ENCODE measurements at places on chromosomes 2 and 18.

- no peak for DNase-seq
These were observed 75.4 kb upstream of the TANC1 start for GRCh38 chr2:158893026-158893425.

- peak; percentile 24 for DNase-seq
These were observed 52.7 kb upstream of the CALCRL start for GRCh38 chr2:187500585-187501359.

- DNase-seq = no peak
These were observed 73.2 kb upstream of the GALNT5 start for GRCh38 chr2:157184161-157184895.

- no peak for DNase-seq
These were observed 120.9 kb upstream of the ITGB6 start for GRCh38 chr2:160321006-160321405.

DNA sequence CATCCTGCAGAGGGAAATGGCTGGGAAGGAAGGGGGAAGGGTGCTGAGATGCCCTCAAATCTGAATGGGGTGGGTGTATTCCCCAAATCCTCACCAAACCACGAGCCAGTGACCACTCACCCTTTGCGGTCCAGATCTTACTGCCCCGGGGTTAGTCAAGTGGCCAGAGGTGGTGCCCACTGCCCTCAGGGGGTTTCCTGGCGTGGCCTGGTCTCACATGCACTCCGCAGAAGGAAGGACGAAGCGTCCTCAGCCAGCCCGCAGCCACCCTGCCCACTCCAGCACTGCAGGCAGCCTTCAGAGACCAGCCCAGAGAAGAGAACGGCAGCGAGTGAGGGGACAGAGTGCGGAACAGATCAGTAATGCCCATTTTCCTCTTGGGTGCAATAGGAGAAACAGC is 50.4 kb downstream of the IL1RL2 start:
- DNase-seq = no peak

GRCh38 chr2:88837511-88838160 is 146.2 kb downstream of the RPIA start:
- no peak for DNase-seq

- no peak for DNase-seq
These were observed 177.8 kb downstream of the ST6GAL2 start for GRCh38 chr2:106708209-106708608.

Data from stromal cell of bone marrow (primary cell).